ENCODE measurements at places on chromosomes 2 and 18.

DNA sequence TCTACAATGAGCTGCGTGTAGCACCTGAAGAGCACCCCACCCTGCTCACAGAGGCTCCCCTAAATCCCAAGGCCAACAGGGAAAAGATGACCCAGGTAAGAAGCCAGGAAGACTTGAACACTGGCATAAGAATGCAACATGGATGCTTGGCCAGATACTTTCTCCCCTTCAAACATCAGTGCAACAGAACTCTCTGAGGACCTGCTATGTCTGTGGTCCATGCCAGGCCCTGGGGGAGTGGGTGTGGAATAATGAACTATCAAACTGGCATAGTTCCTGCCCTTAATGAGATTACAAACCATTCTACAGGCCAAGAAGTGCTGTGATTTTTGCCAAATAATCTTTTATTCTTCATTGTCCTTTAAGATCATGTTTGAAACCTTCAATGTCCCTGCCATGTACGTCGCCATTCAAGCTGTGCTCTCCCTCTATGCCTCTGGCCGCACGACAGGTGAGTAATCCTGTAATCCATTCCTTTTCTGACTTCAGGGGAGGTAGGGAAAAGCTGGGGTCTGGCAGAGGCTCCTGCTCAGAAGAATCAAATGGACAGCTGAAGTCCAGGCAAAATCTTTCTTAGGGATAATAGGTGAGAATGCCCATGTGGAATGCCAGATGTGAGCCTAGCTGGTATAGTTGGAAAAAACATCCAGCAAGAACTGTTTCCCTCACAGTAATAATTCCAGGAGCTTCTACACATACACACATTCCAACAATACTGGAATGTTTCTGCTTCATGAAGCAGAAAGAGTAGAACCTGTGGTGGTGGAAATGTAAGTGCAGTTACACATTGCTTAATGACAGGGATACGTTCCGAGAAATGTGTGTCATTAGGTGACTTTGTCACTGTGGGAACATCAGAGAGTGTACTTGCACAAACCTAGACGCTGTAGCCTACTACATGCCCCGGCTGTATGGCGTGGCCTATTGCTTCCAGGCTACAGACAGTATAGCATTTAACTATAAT is 16.2 kb downstream of the ACTG2 start:
- DNase-seq, result no peak

GRCh38 chr2:226233388-226233787 is 566.2 kb downstream of the IRS1 start:
- no peak for DNase-seq

- DNase-seq, result peak; percentile 62
These were observed 35.3 kb upstream of the CAB39 start for GRCh38 chr2:230677201-230677946.

- no peak for DNase-seq
These were observed 26.7 kb downstream of the FBLN7 start for GRCh38 chr2:112164876-112165275.

DNA sequence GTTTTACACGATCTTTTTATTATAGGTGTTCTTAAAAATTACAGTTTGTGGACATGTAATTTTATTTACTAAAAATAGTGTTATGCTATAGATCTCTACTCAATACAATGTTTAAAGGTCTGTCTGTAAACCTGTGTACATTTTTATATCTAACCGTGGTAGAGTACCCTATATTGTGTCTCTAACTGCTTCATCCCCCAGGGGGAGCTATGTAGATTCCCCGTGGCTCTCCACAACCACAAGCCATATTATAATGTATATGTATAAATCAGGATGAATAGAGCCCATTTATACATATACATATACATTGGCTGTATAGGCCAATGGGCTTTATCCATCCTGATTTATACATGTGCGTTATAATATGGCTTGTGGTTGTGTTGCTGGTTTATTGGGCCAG is 59.4 kb downstream of the ADAM23 start:
- no peak for DNase-seq

DNA sequence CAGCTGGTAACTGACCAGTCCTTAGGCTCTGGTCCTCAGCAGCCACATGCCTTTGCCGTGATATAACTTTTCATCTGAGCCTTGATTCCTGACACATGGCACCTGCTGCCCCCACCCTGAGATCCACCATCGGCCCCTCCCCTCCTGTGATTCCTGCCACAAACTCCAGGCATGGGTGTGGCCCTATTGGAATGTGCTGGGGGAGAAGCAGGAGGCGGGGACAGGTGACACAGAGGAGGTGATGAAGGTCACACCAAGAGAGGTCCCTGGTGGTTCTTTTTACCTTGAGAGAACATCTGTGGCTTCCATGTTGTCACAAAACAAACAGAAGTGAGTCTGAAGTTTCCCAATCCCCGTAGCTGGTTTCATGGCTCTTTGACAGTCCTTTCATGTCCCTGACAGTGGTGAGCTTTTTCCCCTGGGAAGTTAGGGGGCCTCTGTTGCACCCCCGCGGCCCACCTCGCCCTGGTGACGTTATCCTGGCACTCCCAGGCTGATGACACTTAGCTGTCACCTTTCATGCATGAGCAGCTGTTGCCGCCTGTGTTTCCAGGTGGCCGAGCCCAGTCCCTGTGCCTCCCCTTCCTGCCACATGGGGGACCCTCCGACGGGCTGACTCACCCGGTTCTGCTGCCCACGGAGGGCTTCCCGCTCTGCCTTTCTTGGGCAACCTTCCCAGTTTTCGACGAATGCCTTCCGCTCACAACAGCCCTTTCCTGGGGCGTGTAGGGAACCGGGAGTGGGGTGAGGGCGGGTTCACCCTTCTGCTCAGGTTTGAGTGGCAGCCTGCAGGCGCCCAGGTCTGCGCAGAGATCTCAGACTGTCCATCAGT is 66.3 kb upstream of the GLI2 start:
- DNase-seq, result peak; percentile 34

DNA sequence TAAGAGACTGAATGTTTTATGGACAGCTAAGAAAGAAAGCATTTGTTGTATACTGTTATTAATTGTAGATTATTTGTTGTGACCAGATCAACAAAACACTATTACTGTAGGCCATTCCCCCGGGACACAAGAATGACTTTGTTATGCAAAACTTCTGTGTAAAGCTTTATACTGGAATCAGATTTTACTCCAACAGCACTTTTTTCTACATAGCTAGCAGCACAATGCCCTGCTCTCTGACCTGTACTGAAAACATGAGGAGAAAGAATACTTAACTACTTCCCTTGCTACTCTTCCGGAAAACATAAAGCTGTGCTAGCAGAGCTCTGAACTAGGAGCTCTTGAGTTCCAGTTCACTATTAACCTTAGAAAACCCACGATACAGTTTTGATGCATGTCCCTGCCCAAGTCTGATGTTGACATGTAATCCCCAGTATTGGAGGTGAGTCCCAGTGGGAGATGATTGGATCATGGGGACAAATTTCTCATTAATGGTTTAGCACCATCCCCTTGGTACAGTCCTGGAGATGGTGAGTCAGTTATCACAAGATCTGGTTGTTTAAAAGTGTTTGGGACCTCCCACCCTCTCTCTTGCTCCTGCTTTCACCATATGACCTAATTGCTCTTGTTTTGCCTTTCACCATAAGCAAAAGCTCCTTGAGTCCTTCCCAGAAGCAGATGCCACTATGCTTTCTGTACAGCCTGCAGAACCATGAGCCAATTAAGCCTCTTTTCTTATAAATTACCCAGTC is 601.1 kb upstream of the PIK3C3 start:
- no peak for DNase-seq

DNA sequence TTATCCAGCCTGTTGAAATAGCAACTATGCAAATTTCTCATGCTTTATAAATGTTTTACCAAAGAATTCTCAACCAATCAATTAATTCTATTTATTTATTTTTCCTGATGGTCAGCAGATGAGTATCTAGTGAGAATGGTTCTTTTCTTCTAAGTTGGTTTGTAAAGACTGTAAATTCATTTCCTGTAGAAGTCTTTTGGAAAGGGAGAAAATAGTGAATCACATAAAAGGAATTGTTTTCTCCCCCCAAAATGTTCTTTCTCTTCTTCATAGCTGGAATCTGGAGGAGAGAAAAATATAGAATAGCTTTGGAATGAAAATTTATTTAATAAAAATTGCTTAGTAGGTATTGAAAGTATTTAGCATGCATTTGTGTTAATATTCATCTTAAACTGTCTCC is 836.1 kb upstream of the ZEB2 start:
- DNase-seq, result no peak

DNA sequence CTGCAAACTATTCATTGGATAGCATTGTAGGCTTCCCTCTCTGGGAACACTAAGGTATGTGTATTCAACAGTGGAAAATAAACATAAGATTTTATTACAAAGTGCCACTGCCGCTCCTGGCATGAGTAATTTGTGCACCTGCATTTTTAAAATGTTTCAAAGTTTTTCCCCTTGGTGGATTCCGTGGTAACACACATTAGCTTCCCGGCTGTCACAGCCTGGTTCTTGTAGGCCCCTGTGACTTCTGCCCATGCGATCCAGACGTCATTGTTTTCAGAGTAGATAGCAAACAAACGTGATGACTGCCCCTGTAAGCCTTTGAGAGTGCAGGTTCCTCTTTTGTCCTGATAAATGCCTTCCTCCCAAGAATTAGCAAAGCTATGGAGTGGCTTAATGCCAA is 421.0 kb downstream of the ZNF521 start:
- no peak for DNase-seq

DNA sequence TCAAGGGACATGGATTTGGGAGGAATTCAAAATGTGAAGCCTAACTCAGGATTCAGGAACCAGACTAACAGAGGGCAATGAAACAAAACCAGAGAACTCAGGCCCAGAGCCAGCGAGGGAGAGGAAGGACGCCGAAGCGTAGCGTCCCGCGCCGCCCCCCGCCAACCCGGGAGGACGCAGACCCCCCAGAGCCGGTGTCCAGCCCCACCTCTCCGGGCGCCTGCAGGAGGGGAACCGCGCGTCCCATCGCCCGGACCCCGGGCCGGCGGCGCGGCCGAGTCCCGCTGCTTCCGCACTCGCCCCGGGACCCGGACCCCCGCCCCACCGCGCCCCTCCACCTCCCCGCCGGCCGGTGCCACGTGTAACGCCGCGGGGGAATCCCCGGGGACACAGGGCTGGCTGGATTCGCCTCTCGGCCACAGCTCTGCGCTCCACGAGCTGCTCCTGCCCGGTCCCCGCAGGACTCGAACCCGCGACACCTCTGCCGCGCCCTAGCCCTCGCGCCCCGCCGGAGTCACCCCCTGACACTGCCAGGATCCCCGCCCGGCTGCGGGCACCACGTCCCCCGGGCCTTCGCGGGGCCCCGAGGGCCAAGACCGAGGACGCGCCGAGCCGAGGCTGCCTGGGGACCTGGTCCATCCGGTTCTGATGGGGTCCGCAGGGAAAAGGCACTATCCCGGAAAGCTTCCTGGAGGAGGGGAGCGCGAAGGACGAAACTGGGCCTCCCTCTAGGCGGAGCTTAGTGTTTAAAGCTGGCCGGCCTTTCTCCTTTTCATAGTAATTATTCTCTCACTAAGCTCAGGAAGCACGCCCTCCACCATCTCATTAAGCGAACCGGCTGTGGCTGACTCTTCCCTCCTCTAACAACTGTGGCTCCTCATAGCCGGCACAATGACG is 40.4 kb upstream of the FAM124B start:
- peak; percentile 27 for DNase-seq

DNA sequence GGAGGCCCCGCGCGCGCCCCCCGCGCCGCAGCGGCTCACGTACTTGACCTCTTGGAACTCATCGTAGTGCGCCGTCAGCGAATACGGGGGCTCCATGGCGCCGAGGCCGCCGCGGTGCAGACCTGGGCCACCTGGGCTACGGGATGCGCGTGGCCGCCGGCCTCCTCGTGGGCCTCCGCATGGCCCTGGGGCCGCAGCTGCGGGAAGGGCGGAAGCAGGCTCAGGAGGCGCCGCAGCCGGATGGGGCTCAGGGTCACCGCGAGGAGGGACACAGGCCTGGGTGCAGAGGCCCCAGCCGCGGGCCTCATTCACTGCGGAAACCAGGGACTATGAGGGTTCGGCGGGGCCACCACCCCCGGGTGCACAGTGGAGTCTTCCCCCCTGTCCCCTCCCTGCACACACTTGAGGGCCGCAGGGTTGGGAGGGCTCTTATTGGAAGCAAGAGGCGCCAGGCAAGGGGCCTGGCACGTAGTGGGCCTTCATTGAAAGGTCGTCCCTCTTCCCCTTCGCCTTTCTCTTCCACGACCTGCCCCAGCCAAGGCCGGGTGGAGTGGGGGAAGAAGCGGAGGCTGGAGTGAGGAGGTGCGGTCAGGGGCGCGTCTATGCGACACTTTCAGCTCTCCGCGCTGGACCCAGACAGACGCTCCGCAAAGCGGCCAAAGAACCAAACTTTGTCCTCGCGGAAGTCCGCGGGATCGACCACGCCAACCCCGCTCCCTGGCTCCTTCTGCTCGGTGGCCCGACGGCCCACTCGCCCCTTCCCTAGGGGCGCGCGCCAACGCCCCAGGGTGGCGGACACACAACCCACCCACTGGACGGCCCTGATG is 863 bp downstream of the ECEL1 start:
- DNase-seq, result no peak

- peak; percentile 35 for DNase-seq
These were observed 95.5 kb upstream of the XIRP2 start for GRCh38 chr2:166792808-166793207.

GRCh38 chr2:218031771-218032257 is 29.0 kb upstream of the TNS1 start:
- DNase-seq, result no peak

GRCh38 chr18:5388896-5389295 is 93.4 kb upstream of the ZBTB14 start:
- peak; percentile 9 for DNase-seq

GRCh38 chr2:97664636-97664970 is 759 bp upstream of the ACTR1B start:
- DNase-seq, result no peak

- peak; percentile 68 for DNase-seq
These were observed 26.4 kb downstream of the ASXL2 start for GRCh38 chr2:25851740-25852503.

DNA sequence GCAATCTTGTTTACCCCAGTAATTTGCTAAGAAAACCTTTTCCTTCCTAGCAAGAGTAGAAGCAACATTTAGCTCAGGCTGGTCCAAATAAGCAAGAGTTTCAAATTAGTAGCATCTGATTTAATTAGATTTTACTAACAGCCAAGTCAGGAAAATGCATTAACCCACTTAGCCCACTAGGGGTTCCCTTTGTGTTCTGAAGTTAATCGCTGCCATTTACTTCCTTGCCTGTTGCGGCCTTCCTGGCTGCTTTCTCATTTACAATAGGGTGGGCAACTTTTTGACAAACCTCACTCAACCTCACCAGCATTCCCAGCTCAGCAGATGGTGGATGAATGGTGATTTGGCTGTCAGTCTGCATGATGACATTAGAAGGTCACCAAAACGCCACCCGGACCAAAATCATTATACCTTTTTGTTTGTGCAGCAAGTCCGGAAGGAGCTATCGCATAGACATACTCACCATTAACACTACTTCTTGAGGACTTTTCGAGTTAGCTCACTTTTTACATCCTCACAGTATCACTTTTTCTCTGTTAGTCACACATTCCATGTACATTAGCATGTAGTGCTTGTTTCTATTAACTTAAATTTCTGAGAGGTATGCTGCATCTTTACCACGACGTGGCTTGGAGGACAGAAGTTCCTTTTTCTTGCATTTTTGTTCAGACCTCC is 101.5 kb upstream of the SETBP1 start:
- peak; percentile 33 for DNase-seq

- DNase-seq, result no peak
These were observed 619.9 kb downstream of the ZEB2 start for GRCh38 chr2:143899987-143900386.
